ENCODE measurements at places on chromosomes 16 and 17.
A peak's percentile ranks its signal among the peaks of the same experiment; 100 is the strongest.

- no peak for DNase-seq
Measured at GRCh38 chr17:71935341-71935740, 185.5 kb upstream of the SOX9 start.

GRCh38 chr17:38328620-38329019, 15.1 kb downstream of the GPR179 start:
- DNase-seq: no peak

GRCh38 chr16:19068237-19068815, 912 bp downstream of the COQ7 start:
- DNase-seq: peak; percentile 18

DNA sequence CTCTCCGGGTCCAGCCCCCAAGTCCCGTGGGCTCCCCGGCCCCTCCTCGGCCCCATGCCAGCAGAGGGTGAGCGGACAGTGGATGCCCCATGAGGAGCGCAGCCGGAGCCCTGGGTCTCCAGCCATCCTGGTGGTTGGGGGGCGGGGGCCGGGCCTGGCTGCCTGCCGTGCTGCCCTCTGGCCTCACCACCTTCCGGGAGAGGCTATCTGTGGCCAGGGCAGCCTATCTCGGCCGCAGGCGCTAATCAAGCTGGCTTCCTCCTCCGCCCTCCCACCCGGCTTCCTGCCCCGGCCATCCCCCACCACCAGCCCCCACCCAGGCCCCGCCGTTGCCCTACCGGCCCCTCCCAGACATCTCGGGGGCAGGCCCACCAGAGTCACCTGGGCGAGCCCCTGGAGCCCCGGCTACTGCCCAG, 46.8 kb downstream of the ZFPM1 start:
- peak; percentile 18 for DNase-seq

DNA sequence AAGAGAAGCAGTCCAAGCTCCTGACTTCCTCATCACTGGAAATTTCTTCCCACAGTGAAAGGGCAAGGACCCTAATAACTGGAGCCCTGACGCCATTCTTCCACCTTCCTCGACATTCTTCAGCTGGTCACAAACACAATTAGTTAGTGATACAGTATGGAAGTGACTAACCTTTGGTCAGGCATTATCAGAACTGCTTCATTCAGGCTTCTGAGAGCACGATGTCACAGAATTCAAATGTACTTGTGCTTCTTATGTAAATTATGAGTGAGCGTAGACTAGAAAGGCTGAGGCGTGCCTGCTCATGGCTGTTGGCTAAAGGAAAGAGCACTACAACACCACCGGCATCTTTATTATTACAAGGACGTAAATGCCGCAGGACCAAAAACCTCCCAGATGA, 302.9 kb upstream of the AXIN2 start:
- DNase-seq: no peak

DNA sequence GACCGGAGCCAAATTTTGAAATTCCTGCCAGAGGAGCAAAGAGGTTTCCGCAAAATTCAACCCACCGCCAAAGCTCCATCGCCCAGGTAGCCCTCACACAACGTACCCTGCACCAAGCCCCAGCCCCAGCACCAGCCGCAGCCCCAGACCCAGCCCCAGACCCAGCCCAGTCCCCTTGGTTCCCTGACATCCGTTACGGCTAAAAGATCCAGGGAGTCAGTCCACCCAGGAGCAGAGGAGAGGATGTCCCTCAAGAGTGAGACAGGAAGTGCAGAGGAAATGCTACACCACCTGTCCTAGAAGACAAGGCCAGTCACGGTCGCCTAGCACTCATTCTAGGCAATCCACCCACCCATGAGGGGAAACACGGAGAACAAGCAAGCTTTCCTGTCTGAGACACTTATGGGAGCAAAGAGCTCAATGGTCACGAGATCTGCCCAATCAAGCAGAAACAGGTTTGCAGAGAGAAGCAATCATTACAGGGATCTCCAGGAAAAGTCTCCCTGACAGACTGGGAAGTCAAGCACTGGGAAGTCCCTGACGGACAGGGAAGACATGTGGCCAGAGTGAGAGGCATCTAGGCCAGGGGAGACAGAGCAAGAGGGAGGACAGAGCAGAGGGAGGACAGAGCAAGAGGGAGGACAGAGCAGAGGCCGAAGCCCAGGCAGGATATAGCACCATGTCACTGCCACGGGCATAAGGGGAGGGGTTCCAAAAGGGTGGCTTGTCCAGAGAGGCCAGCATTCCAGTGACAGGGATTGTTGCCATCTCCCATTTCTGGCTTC, 15.0 kb upstream of the KCNJ18 start:
- no peak for DNase-seq

GRCh38 chr16:8862309-8863130, 6.3 kb downstream of the CARHSP1 start:
- no peak for DNase-seq

DNA sequence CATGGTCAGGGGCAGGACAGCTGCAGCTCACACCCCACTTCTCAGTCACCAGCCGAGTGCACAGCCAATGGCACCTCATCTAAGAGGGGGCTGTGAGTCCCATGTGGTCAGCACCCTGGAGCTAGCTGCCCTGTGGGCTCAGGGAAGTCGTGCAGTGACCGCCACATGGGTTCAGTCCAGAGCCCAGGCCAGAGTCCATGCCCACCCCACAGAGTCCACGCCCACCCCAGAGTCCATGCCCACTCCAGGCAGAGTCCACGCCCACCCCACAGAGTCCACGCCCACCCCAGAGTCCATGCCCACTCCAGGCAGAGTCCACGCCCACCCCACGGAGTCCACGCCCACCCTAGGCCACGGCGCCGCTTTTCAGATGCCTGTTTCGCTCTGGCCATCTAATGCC, 24.1 kb downstream of the SLC7A5 start:
- no peak for DNase-seq

- DNase-seq: no peak
Measured at GRCh38 chr17:3803308-3803640, 2.3 kb upstream of the ITGAE start.

DNA sequence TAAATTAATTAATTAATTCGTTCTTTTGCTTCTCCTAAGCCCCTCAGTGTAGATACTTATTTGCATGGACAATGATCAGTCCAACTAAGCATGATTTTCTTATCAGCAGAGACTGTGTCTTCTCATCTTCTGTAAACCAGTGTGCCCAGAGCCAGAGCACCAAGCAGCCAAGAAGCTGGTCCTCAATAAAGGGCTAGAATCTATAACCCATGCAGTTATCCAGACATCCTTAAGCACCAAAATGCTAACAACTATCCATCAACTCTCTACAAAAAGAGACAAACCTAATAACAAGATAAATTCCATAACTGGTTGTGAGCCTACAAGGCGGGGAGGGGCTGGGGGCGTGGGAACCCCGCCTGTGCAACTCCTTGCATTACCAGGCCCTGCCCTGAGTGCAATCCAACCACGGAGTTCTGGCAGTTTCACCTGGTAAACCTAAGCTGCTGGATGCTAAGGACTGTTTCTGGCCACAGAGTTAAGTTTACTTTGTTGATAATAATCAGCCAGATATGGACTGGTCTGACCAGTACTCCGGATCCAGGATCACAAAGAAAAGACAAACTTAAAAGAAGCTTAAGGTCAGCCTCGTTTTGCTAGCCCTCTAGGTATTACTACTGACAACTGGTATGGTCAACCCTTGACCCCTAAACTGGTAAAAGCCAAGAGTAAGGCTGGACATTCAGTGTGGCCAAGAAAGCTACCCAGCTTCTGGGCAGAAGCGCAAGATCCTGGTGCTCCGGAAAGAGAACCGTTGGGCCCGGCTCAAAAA, 51.5 kb downstream of the ZFHX3 start:
- no peak for DNase-seq

DNA sequence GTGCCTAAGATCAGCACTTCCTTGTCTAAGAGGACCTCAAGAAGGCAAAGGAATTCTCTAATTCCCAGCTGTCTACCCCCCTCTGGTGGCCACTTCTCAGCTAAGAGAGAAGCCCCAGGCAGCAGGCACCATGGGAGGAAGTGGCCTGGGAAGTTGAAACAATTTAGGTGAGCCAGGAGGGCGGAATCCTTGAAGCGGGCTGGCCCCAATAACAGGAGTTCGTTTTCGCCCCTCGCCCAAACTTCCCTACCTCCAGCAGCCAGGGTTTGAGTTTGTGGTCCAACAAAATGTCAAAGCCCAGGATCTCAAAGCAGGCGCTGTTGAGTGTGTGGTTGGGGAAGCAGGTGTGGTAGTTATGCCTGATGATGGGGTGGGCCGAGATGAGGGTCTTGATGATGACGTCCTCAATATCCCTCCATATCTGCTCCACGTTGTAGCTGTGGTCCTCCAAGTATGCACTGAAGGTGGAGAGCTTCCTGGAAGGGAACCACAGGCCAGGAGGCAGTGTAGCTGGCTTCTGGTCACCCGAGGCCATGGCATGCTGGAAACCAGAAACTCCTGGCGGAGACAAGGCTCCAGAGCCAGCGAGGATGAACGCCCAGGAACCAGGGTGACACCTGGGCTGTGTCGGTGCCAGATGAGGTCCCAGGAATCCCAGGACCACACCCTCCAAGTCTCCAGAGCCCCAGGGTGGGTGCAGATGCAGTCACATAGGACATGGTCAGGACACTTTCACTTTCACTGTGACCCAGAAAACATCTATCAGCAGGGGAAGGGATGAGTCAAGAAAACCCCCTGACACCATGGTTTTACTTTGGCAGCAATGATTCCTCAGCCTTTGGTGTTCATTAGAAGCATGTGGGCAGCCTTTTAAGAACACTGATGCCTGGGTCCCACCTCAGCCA, 25.6 kb downstream of the TTLL6 start:
- peak; percentile 60 for DNase-seq

GRCh38 chr16:74477226-74477625, 55.9 kb upstream of the CLEC18B start:
- DNase-seq: no peak
